ENCODE measurements at places on chromosomes 1 and 21.

DNA sequence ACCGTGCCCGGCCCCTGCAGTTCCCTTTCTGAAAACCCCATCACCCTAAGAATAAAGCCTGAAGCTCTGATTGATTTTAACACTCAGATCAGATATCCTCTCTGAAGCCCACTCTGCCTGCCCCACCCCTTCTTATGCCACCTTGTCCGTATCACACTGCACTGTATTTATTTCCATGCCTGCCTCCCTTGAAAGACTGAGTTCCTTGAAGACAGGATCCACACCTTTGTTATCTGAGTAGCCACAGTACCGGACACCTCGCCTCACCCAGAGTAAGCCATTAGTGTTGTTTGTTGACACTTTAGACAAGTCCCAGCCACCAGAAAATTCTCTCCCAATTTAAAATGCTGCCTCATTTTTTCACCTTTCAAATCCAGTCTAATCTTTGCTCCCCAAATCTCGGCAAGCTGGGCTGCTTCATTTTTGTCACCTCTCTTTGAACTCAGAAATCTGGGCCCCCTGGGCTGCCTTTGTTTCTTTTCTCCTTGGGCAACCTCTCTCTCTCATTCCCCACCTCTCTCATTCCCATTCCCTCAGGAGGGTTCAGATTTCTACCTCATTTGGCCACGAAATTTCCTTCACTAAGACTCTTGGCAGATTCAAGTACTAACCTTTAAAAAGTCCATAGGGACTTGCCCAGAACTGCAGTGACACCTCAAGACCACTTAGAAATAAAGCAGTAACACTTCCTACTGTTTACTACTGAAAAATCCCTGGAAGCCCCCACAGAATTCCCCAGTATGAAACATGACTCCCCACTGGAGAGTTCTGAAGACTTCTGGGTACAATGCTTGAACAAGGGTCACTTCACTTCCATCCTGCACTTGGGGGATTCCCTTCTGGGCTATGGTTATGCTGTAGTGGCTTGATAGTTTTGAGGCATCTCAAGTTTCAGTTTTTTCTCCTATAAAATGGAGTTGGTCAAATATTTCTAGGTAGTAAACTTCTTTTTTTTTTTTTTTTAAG lies 8.7 kb upstream of the PPP1R15B start:
- no peak for DNase-seq

GRCh38 chr1:20636785-20637347 lies 3.6 kb downstream of the PINK1 start:
- no peak for DNase-seq

DNA sequence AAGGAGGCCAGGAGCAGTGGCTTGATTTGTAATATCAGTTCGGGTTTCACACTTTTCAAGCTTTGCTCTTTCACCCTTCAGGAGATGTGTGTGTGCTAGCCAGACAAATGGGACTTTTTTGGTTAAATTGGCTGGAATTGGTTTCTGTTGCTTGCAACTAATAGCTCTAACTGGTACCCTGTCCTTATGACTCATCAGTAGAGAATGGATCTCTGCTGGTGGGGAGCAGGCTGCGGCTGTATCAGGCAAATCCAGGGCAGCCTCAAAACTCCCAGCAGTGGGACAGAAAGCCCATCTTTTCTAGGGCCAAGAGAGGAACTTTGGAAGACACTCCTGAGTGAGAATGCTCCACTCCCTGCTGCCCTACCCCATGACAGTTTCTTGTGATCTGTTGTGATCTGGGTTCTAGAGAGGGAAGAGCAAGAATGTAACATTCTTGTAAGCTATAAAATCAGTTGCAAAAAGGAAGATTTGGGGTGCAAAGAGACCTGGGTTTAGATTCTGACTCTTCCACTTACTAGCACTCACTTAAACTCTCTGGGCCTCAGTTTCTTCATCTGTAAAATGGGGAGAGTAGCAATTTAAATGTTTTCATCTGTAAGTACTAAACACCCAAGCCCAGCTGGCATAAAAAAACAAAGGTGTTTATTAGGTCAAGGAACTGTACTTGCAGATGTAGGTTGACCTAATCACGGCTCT lies 257.0 kb upstream of the TMEM51 start:
- no peak for DNase-seq

DNA sequence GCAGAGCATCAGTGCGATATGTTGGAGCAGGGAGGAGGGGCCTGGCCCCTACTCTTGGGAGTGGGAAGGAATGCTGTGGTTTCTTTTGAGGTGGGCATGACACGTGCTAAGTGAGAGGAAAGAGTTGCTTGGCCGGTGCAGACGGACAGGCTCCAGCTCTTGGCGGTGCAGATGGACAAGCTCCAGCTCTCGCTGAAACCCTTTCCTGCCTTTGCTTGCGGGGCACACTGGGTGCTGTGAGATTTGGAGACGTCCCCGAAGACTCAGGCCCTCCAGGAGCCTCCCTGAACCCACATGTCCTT lies 15.9 kb downstream of the PDXK start:
- DNase-seq: no peak

DNA sequence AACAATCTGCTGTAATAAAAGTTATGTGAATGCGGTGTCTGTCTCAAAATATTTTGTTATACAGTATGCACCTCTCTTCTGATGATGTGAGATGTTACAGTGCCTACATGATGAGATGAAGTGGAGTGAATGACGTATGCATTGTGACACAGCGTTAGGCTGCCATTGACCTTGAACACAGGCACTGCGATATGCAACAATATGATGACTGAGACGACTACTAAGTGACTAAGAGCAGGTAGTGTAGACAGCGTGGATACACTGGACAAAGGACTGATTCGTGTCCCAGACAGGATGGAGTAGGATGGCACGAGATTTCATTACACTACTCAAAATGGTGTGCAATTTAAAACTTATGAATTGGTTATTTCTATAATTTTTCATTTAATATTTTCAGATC lies 8.4 kb downstream of the SGIP1 start:
- DNase-seq: no peak

DNA sequence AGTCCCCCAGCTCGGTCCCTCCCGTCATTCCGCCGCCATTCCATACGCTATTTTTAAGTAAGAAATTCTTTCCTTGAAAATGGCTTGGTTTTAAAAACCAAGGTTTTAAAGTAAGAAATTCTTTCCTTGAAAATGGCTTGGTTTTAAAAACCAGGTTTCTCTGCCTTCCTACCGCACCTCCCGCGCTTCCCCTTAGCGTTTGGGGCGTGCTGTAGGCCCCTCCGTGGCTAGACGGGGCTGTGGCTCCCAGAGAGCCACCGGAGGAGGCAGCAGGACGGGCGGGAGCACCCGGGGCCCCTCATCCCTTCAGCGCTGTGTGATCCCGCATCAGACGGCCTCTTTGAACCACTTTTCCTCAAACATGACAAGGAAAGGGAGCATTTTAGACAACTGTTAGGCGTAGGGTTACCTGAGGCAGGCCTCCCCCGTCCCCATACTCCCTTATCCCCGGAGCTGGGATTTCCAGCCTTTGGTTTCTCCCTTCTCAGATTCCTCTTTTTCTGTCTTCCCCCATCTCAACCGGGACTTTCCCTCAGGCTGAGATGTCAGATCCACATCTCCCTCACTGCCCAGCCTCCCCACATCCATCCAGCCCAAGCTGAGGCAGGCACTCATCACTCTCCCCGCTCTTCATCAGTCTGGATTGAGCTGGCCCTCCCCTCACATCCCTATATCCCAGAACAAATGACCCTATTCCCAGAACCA lies 541 bp upstream of the CD58 start:
- DNase-seq: no peak

Data from stimulated activated CD8-positive, alpha-beta memory T cell treated with anti-CD3 and anti-CD28 coated beads, Interleukin-12 subunit alpha, Interleukin-12 subunit beta, amount 100 ng/mL, for 4 hours (primary cell).